ENCODE measurements at places on chromosomes 4 and X. TPM values are rescaled to one million over a fixed set of nuclear protein-coding genes. Genes with fewer than 3 reads are reported as not detected.

CSAG1 gene
- not detected for total RNA-seq

FATE1 gene
- total RNA-seq, result 0.75 TPM

SYN1 gene
- total RNA-seq, result 1.7 TPM

KLHL4 gene
- total RNA-seq, result 2.7 TPM

IL2 gene
- total RNA-seq, result not detected

PNMA6A gene
- not detected for total RNA-seq

ASB9 gene
- total RNA-seq, result not detected

QRFPR gene
- total RNA-seq, result not detected

NHS gene
- total RNA-seq, result 1.8 TPM

LIN54 gene
- total RNA-seq, result 7.0 TPM

BST1 gene
- 9.5 TPM for total RNA-seq

ZGRF1 gene
- 1.3 TPM for total RNA-seq

FRAS1 gene
- total RNA-seq, result 2.7 TPM

MAGEA12 gene
- total RNA-seq, result not detected

ASB12 gene
- total RNA-seq, result not detected

DKK2 gene
- not detected for total RNA-seq

ODAPH gene
- total RNA-seq, result 0.15 TPM

MTNR1A gene
- total RNA-seq, result not detected
